ENCODE measurements at places on chromosomes 2 and 18.

DNA sequence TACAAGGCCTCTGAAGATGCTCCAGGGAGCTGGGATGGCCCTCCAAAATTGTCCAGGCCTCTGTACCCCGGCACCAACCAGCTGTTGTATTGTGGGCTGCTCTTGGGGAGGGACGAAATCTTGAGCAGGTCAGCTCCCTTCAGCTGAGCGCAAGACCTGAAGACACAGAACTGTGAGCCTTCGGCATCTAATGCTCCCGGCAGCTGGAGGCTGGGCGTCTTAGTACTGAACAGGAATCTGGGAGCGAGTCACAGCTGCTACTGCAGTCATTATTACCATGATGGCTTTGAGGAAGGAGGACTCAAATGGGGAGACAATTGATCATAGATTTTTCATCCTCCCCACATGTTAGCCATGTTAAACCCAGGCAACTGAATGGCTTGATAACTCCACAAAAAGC is 83.0 kb upstream of the LTBP1 start:
- no peak for DNase-seq

GRCh38 chr18:55439056-55439455 is 148.9 kb downstream of the TCF4 start:
- DNase-seq: no peak

- no peak for DNase-seq
These were observed 100.3 kb upstream of the TMEM200C start for GRCh38 chr18:5995626-5996025.

- no peak for DNase-seq
These were observed 302.5 kb upstream of the EPC2 start for GRCh38 chr2:148342086-148342485.

DNA sequence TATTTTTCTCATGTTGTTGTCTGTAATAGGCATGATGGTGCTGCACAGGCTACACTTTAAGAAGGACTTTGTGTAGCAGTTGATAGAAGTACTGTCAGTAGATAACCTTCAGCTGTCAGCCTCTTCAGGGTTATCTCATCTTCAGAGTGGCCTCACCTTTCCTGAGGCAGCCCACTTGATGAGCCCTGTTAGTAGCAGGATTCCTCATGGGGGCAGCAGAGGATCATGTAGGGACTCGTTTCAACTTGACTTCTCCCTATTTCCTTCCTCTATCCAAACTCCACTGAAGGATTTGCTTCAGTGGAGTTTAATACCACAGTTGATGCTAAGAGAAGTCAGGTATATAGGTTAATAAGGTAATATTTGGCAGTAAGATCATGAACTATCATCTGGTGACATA is 530.3 kb upstream of the FSIP2 start:
- no peak for DNase-seq

GRCh38 chr2:236167297-236168109 is 683 bp downstream of the GBX2 start:
- DNase-seq: no peak

DNA sequence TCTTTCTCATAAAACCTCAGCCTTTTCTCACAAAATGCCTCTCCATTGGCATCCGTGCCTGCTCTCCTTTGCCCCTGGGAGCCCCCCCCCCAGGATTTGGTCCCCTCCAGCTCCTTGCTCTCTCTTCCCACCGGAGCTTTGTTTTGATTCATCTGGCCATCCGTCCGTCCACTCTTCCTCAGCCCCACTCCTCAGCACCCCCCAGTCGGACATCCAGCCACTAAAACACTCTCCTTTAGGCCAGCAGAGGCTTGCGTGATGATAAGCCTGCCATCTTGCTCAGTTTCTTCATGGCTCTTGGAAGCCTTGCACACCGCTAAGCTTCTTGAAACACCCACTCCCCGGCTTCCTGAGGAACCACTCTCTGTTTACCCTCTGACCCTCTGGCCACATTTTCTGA is 31.5 kb upstream of the GNAL start:
- DNase-seq: no peak

GRCh38 chr2:181396256-181397123 is 60.7 kb upstream of the ITGA4 start:
- DNase-seq: no peak

DNA sequence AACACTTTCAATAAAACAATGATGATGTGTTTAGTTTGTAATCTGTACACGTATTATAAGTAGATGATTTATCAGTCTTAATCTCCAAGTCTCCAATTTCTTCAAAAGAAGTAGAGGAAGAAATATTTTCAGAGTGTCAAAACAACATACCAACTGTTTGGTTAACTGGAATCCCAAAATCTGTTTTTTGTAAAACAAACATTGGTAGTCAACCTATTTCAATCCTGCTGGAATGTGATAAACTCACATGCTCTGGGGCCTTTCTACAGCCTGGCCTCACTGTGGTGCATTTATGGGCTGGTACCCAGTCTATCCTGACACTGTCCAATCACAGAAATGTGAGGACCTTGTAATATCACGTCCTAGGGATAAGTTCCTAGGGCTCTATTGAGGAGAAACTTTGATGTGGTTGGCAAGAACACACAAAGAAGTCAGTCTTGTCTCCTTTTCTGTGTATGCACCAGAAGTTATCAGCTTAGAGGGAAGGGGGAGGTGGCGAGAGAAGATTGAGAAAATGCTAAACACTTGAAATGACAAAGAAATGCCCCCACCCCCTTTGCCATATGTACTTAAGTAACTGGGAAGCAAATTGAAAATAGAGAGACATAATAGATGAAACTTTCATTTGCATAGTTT is 47.2 kb downstream of the PRKRA start:
- DNase-seq: no peak

DNA sequence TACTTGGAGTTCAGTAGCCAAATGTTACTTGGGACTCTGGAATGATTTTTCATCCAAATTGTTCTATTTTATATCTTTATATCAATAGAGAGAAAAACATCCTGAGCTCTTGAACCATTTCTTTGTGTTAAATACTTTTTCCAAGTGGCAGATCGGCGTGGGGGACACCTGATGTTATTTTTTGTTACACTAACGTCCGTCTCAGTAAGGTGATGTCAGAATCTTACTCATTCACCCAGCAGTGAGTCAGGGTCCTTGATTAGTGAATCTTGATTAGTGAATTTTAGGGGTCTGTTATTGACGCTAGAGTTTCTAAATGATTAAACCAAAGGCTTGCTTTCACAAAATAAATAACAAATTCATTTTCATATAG is 1.7 kb downstream of the MIB1 start:
- no peak for DNase-seq

DNA sequence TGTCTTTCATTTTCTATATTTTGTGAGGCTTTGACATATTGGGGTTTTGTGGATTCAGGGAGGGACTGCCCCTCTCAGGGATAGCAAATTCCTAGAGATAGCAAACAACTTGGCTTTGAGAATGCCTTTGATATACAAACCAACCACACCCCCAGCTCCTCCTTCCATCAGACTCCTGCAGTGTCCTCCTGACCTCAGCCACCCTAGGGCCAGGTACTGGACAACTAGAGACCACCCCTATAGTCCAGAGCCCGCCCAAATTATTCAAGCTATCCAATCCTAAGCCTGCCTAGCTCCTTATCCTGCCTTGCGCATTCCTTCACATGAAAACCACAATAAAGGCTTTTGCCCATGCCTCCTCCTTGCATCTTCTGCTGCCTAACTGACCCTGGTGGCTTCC is 22.9 kb upstream of the STAM2 start:
- DNase-seq: no peak

DNA sequence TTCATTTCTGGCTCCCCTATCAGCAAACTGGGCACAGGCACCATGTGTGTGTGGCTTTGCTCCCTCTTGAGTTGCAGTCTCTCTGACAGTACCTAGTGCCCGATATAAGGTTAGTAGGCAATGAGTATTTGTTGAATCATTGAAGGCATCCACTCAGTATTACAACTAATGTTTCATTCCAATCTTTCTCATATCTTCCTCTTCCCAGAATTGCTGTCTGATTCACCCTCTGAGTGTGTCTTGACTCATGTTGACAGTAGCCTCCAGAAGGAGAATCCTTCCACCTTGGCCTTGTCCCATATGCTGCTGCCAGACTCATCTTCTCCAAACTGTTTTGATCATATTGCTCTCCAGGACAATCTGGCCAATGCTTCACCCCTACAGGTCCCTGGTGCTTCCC is 202.5 kb downstream of the LRRTM1 start:
- DNase-seq: no peak

GRCh38 chr2:10398496-10398895 is 49.6 kb downstream of the ODC1 start:
- no peak for DNase-seq
